Fibroblast of the aortic adventitia (primary cell): ENCODE measurements at places on chromosomes 2 and 18. TPM values are rescaled to one million over a fixed set of nuclear protein-coding genes. Genes with fewer than 3 reads are reported as not detected.

The UCN gene
- 0.27 and 1.1 TPM in 2 replicates for total RNA-seq

The RASGRP3 gene
- 5.9 and 7.8 TPM in 2 replicates for total RNA-seq

- DNase-seq, result peak; percentile 69
Measured at GRCh38 chr2:188645986-188646385, 328.2 kb upstream of the COL3A1 start.

DNA sequence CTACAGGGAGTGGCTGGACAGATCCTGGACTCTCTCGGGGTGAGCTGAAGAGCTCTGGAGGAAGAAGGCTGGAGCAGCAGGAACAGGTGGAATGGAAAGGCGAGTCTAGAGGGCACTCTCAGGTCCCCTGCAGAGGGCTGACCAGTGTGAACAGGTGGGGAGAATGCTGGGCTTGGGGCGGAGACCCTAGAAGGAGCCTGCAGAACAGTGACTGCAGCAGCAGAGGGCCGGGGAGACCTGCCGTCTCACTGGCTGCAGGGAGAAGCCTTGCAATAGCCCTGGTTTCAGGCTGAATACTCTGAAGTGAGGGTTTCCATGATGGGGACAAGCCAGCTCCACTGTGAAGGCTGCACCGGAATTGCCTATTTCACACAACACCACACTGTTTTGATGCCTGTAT, 626.7 kb upstream of the SALL3 start:
- no peak for DNase-seq

DNA sequence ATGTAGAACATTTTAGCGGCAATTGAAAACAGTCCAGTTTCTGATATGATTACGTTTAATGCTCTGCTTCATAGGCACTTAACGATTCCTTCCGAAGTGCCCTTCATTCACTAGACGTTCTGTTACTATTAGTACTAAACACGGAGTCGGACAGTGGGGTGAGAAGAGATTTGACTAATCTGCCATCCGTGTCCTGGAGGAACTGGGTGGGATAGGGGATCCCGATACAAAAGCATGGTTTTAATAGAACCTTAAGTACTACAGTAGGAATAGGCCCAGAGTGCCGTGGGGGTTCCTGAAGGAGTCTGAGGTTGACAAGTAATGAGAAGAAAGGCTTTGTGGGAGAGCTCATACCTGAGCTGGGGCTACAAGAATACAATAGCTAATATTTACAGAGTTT, 631 bp downstream of the MORN2 start:
- peak; percentile 2 for DNase-seq

DNA sequence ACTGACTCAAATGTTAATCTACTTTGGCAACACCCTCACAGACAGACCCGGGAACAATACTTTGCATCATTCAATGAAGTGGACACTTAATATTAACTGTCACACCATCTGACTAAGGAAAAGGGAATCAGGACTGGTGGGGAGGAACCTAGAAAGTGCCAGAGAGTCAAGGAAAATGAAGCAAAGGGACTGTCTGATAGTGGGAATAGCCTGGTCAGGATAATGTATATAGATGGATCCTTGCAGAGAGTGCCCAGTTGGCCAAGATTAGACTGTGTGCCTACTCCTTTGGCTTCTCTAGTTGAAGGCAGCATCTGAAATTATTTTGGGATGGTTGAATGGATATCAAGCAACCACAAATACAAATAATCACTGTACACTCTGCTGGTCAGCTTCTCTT, 45.2 kb downstream of the ARL6IP6 start:
- DNase-seq, result peak; percentile 8
